CD4-positive, CD25-positive, alpha-beta regulatory T cell (primary cell): ENCODE measurements at places on chromosomes 11 and 22. TPM values are rescaled to one million over a fixed set of nuclear protein-coding genes. Genes with fewer than 3 reads are reported as not detected.
A peak's percentile ranks its signal among the peaks of the same experiment; 100 is the strongest.

Gene PRDM10
- 15.8 TPM for total RNA-seq

Gene CDCA5
- 1.7 TPM for total RNA-seq

Gene OR52B2
- total RNA-seq, result not detected

Gene SPTY2D1
- total RNA-seq, result 62.0 TPM

Gene CPT1B
- 71.8 TPM for total RNA-seq

Gene DBX1
- not detected for total RNA-seq

Gene KDM4F
- not detected for total RNA-seq

Gene CCDC81
- 0.96 TPM for total RNA-seq

GRCh38 chr11:107857550-107858216 lies 904 bp downstream of the SLC35F2 start:
- DNase-seq, result no peak

DNA sequence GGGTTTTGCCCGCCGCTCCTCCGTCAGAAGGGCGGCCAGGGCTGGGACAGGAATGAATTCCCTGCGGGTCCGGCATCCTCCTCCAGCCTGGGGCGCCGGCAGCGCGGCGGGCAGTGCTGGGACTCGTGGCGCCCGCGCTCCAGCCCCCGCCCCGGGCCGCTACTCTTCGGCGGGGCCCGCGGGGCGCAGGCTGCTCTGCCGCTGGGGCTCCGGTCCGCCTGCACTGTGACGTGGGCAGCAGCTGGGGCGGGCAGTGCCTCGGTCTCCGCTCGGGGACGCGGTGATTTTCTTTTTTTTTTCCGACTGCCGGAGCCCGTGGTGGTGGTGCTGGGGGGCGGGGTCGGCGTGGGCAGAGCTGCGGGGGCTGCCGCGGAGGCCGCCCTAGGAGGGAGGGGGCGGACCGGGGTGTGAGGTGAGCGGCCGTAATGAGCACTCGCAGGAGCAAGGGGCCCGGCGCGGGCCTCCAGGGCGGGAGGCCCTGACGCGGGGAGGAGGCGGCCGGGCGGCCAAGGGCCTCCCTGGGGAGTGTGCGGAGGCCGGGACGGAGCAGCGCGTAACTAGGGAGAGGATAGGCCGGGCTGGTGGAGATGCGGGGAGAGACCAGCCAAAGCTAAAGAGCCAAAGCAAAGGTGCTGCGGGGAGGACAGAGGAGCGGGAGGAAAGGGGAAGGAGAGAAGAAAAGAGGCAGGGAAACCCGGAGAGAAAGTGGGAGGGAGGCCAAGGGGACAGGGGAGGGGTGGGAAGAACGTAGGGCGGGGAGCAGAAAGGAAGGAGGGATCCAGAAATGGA lies 73.3 kb upstream of the ZBED5 start:
- DNase-seq, result peak; percentile 33

- no peak for DNase-seq
Observed at GRCh38 chr11:47325271-47326041, 27.0 kb downstream of the MYBPC3 start.

DNA sequence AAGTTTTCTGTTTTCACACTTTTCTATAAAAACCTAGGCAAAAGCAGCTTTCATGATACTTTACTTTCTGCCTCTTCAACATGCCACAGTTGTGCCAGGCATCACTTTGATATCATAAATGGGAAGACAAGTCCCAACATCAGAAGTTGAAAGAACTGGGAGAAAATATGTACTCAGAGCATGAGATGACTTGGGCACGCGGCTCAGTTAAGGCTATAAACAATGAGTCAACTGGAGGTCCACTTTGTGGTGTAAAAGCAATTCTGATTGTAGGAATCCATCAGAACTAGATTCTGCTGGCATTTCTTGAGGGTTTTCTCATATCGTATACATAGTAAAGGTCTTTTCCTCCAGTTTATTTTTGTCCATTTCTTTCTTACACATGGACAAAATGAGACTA lies 109.7 kb upstream of the USP47 start:
- no peak for DNase-seq

DNA sequence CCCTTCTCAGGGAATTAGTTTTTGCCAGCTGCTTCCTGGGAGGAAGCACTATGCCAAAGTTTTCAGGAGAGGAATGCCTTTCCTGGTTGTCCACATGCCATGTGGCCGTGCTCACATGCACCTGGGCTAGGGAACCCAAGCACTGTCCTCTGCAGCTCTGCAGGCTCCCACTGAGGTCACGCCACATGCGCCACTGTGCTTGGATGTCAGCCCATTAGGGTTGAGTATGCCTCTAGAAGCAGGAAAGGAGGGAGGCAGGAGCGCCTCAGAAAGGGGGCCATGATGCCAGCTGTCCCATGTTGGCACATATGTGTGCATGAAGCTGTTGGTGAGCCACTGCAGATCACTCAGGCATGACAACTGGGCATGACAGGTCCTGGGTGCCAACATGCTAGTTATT lies 81.6 kb upstream of the SUSD2 start:
- no peak for DNase-seq

GRCh38 chr11:126405906-126406305 lies 50.4 kb downstream of the ST3GAL4 start:
- DNase-seq, result no peak

DNA sequence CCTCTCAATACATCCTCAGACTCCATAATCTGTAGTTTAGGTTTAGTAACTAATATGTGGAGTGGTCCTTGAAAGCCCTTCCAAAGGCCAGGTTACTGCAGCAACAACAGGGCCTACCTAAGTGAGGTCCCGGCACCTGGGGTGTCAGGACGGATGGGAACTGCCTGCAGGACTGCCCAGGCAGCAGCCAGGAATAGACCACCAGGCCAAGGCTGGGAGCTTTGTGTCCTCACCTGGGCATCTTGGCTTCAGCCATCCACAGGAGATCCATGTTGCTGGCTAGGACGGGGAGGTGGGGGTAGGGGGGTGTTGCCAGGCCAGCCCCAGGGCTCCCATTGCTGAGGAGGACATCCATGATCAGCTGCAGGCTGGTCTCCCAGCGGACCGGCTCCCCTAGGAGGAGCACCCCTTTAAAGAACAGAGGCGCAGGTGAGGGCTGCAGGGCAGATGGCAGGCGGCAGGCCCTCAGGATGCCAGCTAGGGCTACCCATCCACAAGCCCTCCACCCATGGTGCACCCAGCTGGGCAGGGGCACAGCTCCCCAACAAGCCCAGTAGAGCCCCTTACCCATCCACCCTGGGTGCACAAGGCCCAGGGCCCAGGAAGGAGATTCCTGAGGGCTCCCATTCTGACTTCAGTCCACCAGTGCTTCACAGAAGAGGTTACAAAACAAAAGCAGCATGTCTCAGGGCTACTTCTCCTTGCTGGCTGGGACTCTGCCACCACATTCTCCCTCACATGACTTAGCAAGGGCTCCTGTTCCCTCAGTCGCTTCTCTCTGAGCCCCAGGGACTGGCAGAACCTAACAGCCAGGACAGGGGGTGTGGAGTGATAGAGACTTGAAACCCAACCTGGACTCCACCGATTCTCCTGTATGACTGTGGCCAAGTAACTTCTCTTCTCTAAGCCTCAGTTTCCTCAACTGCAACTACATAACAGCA lies 18.0 kb downstream of the HDHD5 start:
- DNase-seq, result no peak

- no peak for DNase-seq
Observed at GRCh38 chr22:24706732-24707469, 67.6 kb downstream of the PIWIL3 start.

DNA sequence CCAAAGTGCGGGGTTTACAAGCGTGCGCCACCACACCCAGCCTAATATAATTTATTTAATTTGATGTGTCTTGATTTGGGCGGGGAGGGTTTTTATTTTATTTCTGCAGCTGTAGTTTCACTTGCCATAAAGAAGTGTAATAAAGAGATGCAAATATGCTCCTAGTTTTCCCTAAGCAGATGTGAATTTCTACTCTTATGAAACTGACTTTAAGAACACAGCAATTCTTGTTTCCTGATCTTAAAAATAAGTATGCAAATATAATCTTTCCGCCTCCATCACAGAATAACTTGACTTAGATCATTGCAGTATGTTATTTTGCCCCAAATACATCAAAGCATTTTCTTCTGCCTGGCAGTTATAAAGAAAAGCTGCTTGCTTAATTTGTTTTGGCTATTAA lies 4.4 kb downstream of the SPCS2 start:
- no peak for DNase-seq

DNA sequence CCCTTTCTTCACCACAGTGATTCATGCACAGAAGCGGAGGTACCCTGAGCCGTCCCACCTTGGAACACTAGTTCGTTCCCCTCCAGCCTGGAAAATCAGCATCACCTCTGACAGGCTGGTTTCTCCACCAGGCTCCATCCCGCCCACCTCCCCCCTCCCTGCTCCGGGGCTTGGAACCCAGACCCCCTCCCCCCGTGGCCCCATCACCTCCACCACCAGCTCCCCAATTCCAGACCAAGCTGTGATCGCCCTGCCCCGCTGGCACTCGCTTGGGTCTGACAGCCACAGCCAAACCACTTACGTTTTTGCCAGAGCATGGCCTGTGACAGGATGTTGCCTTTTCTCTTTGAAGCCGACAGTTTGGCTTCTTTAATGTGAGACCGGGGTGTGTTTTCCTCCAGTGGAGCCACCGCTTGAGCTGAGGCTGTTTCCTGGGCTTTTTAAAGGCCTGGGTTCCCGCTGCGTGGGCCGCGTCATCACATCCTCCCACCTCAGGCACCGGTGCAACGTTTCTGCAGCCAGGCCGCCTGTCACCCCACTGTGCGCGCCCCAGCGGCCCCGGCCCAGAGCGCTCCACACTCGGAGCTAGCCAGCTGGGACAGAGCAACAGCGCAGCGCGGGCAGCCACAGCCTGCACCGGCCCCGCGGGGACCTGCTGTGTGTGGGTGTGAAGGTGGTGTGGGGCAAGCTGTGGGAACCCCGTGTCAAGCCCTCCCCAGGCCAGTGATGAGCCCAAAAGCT lies at the start of gene POU2AF1:
Gene POU2AF1, minus strand, starts transcription at position 415 of the 741 bp plus-strand sequence. Its CDS starts 98 bp downstream, at position 317.
- DNase-seq, result peak; percentile 94

GRCh38 chr11:45229401-45230020 lies 56.6 kb downstream of the SYT13 start:
- no peak for DNase-seq

DNA sequence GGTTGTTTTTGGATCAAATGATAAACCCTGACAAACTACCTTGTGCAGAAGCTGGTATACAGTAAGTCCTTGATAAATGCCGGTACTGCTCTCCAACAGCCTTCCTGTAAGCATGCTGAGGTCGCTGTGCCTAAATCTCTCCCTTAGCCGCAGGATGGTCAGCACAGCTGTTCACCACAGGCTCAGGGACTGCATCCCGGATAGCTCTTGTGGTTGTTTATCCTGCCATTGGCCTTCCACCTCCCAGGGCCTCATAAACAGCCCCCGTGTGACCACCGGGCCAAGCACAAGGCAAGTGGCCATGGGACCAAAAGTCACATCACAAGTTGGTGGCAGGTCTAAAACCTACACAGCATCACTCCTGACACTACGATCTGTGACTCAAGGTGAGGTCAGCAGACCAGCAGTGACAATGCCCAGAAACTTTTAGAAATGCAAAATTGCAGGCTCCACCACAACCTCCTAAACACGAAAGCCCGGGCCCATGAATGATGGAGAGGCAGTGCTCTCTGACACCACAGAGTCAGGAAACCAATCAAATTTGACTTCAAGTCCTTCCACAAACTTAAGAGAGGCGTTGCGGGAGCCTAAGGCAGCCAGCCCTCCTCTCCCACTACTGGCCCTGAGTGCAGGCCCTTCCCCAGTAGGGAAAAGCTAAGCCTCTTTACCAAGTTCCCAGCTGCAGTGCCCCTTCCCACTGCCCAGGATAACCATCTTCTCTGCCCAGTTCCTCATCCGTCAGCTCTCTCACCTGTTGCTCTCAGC lies 3.9 kb downstream of the SPATA19 start:
- no peak for DNase-seq

DNA sequence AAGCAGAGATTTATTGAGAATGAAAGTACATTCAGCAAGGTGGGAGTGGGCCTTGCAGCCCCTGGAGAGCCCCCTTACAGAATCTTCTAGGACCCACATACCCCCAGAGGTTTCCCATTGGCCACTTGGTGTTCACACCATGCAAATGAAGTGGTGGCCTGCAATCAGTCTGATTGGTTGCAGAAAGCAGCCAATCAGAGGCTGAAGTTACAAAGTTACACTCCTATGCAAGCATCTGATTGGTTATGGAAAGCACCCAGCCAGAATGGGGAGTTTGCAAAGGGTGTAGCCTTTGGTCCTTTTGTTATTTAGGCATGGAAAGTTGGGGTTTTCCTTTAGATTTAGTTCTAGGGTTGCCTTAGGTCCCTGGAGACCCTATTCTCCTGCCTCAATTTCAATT lies 34.9 kb downstream of the UVRAG start:
- no peak for DNase-seq

DNA sequence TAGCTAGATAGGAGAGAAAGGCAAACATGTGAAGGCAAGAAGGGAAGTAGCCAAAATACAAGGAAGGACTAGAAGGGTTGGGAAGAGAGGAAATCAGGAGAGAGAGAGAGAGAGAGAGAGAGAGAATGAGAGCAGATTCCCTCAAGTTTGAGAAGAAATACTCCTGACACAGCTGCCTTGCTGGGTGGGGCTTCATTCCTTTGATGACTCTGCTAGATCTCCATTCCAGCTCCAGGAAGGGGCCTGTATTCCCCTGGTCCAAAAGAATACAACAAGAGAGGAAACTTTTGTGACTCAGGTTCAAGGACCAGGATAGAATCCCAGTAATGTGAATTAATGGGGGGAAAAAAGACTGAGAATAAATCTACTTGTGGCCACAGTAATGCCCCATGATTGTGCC lies 62.9 kb upstream of the SPON1 start:
- DNase-seq, result no peak

DNA sequence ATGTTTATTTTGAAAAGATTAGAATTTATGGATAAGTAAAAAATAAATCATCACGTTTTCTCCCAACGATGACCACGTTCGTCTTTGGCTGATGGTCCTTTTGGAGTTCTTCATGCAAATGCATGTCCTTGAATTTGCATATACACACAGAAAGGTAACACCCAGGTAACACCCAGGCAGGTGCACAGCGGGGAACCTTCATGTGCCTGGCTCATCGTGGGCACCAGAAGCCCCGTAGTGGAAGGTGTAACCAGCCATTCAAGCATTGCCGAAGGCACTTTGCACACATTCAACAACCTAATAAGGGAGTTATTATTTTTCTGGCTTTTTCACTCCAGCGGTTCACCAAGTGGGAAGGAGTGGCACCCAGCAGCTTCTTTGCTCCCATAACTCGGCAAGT lies 404.6 kb downstream of the TBC1D22A start:
- DNase-seq, result no peak

DNA sequence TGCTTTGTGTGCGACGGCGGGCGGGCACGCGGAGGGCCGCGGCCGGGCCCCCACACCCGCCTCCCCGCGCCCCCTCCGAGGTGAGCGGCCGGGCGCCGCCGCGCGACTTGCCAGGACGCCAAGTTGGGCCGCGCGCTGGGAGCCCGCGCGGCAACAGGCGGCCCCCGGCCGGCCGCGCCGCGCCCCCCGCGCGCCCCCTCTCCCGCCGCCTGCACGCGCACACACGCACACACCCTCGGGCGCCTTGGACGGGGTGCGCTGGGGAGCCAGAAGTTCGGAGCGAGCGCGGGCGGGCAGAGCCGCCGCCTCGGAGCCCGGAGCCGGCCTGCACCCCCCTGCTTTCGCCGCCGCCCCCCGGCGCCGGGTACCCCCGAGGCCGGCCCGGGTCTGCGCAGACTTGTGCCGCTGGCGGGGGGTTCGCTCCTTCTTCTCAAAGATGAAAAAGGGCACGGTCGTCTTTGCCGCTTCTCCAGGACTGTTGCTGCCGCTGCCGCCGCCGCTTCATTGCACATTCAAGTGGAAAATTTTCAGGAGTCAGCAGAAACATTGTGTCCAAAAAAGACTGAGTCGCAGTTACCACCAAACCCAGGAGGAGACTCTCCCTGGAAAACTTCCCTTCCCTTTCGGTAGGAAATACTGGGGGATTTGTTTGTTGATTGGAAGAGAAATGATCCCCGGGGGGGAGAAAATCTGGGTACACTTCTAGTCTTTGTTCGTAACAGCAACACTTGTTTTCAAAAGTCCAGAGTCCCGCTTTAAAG lies 895 bp downstream of the TEAD1 start:
- DNase-seq, result peak; percentile 2

- DNase-seq, result no peak
Observed at GRCh38 chr11:88307749-88308425, 29.6 kb downstream of the CTSC start.
